KG1 (cell line): ENCODE measurements at places on chromosomes 2 and 18.

- DNase-seq = no peak
Observed at GRCh38 chr2:64967601-64968000, 21.6 kb upstream of the SLC1A4 start.

DNA sequence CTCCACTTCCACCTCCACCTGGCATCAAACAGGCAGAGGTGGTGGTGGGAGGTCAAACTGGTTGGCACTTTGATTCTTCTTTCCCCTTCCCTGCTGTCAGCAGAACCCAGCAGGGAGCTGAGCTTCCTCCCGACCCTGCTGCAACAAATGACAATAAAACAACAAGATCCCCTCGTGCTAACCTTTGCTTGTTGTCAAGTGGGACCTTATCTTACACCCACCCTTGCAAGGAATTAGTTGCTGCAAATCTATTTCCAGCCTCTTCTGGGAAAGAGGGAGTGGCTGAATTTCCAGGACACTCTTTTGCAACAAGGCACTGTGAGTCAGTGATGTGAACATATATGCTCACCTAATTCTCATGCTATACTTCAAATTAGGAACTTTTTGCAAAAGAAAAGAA lies 655.1 kb downstream of the DSC3 start:
- DNase-seq = no peak

GRCh38 chr2:235908826-235909225 lies 259.4 kb downstream of the GBX2 start:
- DNase-seq = no peak

- DNase-seq = peak; percentile 4
Observed at GRCh38 chr2:122244598-122245229, 489.3 kb downstream of the TSN start.

- DNase-seq = no peak
Observed at GRCh38 chr18:39660141-39660540, 2094.5 kb upstream of the CELF4 start.

DNA sequence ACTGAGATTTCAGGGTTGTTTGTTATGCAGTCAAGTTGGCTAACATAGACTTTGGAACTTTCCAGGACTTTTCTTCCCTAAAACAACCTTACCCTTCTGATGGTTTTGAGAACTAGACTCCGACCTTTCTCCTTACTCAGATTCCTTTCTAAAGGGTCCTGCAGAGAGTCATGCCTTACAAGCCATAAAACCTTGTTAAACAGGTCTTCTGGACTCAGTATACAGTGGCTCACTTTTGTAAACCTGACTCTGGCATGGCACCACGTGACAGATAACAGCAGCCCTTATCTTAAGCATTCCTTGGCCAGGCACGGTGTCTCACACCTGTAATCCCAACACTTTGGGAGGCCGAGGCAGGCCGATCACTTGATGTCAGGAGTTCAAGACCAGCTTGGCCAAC lies 253.2 kb upstream of the RAB6C start:
- no peak for DNase-seq

- no peak for DNase-seq
Observed at GRCh38 chr18:44869533-44869932, 188.8 kb downstream of the SETBP1 start.

GRCh38 chr2:230982126-230982525 lies 13.8 kb upstream of the SPATA3 start:
- DNase-seq = no peak
